Fibroblast of the aortic adventitia (primary cell): ENCODE measurements at places on chromosomes 2 and 18. TPM values are rescaled to one million over a fixed set of nuclear protein-coding genes. Genes with fewer than 3 reads are reported as not detected.

FEV gene
- total RNA-seq = not detected in 2 replicates

- DNase-seq = peak; percentile 42
Observed at GRCh38 chr18:55179835-55180234, 220.6 kb upstream of the CCDC68 start.

- DNase-seq = no peak
Observed at GRCh38 chr2:11795590-11795989, 49.2 kb downstream of the LPIN1 start.

GRCh38 chr18:59865241-59865986 is 34.4 kb upstream of the PMAIP1 start:
- DNase-seq = no peak

DNA sequence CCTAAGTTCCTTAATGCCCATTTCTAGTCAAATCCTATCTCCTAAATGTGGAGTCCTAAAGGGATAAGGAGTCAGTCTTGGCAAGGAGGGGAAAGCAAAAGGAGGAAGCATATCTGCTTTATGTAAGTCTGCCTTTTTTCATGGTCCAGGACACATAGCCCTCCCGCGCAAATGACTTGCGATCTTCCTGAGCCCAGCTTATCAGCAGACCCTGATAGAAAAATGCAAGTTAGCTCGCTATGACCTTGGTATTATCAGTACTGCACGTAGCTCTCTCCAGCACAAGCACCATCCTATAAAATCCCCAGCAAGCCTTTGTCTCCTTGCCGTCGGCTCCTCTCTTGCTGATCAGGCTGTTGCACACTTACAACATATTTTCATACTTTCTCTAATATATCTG is 281.4 kb upstream of the KCNH7 start:
- no peak for DNase-seq

GRCh38 chr2:230634146-230634545 is 78.5 kb upstream of the CAB39 start:
- peak; percentile 16 for DNase-seq

SLC9A2 gene
- total RNA-seq = under 0.01 TPM in 1 of 2 replicates, not detected in the other

- DNase-seq = no peak
Observed at GRCh38 chr2:57075226-57075625, 891.4 kb downstream of the CCDC85A start.

DNA sequence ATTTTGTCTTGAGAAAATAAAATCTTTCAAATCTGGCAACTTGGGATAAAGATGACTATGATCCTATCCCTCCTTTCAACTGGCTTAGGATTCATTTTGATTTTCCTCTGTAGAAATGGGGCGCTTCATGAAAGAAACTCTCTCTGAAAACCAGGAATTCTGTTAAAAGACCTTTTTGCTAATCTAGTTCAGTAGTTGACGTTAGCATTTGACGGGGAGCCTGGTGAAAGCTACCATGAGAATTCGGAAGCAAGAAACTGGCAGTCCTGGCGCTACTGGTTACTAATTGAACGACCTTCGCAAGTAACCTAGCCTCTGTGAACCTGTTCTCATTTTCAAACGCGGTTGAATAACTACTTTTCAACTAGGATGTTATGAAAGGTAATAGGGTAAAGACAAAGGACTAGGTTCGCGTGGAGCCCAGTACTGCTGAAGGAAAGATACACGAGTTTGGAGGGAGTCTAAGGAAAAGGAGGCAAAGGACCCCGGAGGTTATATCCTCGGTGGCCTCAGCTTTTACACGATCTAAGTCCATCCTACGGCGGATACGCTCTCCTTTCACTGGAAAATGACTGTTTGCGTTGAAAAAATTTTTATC is 604 bp upstream of the STK11IP start:
- peak; percentile 38 for DNase-seq

- DNase-seq = no peak
Observed at GRCh38 chr18:38557006-38557405, 991.4 kb upstream of the CELF4 start.

- no peak for DNase-seq
Observed at GRCh38 chr2:178193496-178193822, 853 bp upstream of the OSBPL6 start.

GRCh38 chr2:41498781-41499180 is 549.0 kb upstream of the PKDCC start:
- no peak for DNase-seq

DNA sequence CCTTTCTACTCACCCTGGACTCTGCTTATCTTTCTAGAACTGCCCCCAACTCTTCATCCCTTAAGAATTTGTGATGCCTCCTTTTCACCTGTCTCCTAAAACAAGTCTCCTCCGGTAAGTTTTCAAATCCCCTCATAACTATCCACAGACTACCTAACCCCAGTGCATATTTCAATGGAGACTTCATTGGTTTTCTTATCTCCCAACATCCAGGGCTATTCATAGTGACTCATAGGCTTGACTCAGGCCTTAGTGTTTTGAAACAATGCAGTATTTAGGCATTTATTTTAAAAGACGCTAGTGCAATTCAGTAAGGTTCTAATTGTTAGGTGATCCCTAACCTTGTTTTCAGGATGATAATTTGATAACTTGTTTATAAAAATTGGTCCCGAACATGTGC is 399.2 kb downstream of the CPS1 start:
- DNase-seq = peak; percentile 83

GRCh38 chr2:101089419-101089818 is 61.8 kb downstream of the TBC1D8 start:
- DNase-seq = no peak

GGCX gene
- total RNA-seq = 26.7 and 43.3 TPM in 2 replicates

DNA sequence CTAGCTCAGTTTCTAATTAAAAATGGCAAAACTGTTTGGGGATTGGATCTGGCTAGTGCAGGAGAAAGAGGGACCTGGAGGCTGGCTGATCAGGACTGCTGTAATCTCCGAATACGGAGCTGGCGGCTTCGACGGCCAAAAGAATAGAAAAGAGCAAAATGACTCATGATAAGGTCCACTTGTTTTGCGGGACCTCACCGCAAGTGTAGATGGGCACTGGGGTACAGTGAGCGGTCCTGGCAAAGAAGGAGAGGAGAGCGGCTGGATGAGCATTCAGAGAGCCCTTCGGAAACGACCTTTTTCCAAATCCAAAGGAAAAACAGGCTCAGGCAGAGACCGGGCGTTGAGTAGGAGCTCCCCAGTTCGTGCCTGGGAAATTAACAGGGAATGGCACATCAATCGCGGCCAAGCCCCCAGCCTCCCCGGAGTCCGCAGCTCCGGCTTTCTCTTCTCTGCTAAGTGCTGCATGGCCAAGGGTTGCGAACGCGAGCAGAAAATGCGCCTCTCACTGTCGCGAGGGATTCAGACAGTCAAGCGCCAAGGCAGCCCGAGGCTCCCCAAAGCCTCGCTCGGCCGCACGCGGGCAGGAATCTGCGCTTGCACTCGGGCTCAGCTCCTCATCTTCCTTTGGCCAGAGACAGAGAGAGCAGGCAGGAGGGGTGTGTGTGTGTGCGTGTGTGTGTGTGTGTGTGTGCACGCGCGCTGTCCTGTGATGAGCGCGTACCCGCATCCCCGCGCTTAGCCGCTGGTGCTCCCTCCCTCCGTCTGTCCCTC is 1.8 kb downstream of the DCC start:
- no peak for DNase-seq
